ENCODE measurements at places on chromosomes 2 and 18.

DNA sequence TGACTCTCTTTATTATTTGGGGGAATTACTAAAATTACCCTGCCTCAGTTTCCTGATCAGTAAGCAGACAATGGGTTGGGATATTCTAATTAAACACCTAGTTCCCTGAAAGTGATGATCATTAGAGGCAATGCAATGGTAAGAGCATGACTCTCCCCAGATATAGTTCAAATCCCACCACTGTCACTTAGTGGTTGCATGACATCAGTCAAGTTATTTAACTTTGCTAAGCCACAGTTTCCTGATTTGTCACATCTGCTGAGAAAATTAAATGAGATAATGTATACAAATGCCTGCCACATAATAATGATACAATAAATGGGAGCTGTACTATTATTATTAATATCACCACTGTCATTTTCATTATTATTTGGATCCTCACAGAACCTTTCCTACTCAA, 29.9 kb downstream of the ZEB2 start:
- DNase-seq: no peak

- no peak for DNase-seq
These were observed 239.7 kb downstream of the GPD2 start for GRCh38 chr2:156675896-156676295.

- DNase-seq: no peak
These were observed 478.4 kb upstream of the HS6ST1 start for GRCh38 chr2:128797092-128797491.

GRCh38 chr2:161434118-161434517, 18.0 kb downstream of the TBR1 start:
- no peak for DNase-seq

GRCh38 chr18:61597316-61597715, 264.1 kb downstream of the CDH20 start:
- no peak for DNase-seq

GRCh38 chr2:38592951-38593350, 9.8 kb downstream of the HNRNPLL start:
- no peak for DNase-seq

- DNase-seq: no peak
These were observed 123.1 kb downstream of the RTTN start for GRCh38 chr18:70082430-70082829.

DNA sequence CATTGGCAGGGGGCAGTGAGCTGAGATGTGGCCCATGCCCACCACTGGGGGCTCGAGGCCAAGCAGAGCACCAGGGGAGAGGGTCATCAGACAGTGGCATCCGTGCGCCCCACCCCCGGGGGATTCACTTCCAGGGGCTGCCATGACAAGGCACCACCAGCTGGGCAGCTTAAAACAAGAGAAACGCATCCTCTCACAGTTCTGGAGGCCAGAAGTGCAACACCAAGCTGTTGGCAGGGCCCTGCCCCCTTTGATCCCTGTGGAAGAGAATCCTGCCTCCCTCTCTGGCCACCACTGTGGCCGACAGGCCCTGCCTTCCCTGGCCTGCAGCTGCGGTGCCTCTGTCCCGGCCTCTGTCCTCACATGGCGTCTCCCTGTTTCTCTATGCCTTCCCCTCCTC, 187.7 kb upstream of the ID2 start:
- no peak for DNase-seq

DNA sequence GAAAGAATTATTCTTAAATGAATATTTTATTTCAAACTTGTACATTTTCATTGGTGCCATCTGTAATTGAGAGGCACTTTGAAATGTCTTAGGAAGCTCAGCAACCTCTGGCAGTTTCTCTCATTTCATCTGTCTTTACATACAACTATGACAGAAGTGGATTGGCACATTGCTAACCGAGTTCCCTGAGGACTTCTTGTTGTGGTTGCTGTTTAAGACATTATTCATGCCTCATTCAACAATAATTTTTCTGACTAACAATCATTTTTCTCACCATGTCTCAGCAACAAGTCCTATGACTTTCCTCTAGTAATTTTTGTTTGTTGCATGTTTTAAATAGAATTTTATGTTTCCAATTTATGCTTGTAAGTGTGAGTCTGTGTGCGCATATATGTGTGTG, 284.0 kb upstream of the CWC22 start:
- DNase-seq: no peak

DNA sequence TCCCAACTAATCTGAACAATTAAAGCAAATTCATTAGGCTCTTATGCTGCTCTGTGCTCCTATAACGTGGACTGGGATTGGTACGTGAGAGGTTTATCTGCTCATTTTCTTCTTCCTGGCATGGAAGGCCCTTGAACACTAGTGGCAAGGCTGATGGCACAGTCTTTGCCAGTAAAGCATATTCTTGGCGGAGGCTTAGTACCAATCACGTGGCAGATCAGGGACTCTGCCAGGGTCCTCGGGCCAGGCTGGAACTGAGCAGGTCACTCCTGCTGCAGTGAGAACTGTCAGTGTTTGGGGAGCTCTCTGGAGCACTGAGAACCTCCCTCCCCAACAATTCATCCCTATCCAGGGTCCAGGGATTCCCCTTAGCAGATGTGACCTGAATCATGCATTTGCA, 3.7 kb upstream of the ALPK2 start:
- DNase-seq: no peak

DNA sequence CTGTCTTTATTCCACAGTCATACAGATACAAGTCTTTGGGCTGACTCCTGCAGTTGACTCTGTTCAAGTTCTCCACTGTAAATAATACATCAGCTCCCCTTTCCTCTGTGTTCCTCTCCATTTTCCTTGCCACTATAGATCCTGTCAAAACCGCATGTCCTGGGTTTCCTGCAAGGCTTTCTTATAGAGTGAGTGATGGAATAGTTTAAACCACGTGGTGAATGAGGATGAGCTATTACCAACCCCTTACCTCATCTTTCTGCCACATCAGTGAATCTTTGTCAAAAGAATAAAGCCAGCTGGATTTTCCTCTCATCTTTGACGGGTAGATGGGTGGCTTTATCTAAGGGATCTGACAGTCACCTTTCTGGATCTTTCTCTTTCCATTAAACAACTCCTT, 3.9 kb upstream of the GALNT14 start:
- no peak for DNase-seq

DNA sequence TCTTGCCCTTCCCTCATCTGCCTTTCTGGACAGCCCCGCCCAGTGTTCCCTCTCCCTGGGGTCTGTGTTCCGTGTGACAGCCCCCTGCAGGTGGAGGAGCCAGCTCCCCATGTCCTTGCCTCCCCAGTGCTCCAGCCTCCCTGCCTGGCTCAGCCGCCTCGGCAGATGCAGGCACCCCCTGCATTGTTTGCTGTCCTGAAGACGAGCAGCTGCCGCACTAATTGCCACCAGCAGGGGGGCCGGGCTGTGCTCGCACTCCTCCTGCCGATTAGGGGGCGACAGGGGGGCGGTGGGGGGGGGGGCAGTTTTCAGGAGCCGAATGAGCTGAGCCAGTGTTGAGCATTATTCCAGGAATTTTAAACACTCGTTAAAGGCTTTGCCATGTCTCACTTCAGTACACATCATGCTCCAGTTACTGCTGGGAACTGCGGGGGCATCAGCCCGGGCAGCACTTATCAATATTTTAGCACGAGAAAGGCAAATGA, 23.3 kb downstream of the SIX3 start:
- DNase-seq: no peak

- DNase-seq: no peak
These were observed 74.0 kb upstream of the MSH6 start for GRCh38 chr2:47708801-47709499.

DNA sequence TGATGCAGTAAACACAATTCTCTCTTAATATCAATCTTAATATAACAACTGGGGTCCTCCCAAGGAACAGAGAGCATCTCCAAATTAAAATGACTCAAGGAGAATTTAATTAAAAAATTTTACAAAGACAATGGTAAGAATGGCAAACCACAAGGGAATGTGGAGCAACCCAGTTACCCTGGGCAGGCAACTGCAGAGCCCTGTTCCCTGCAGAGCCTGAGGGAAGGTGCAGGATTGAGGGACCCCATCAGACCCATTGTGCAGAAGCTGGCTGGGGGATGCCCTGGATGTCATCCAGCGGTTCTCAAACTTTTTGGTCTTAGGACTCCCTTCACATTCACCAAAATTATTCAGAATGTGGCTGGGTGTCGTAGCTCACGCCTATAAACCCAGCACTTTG, 262.8 kb downstream of the FBXO15 start:
- no peak for DNase-seq

GRCh38 chr2:186569897-186570296, 20.0 kb upstream of the ITGAV start:
- no peak for DNase-seq

DNA sequence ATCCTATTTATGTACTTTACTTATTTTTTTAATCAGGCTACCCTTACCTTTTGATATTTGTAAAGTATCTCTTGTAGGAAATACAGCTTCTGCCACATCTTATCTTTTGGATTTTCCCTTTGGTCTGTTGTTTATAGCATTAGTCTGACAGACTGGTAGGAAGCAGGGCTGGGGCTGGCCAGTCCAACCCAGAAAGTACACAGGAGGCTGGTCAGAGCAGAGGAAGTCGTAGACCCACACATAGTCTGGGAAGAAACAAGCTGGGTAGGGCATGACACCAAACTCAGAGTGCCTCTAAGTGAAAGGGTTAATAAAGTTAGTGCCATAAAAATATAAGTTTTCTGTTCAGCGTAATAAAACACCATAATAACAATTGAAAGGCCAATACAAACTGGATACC, 51.7 kb downstream of the BOLA3 start:
- DNase-seq: no peak

DNA sequence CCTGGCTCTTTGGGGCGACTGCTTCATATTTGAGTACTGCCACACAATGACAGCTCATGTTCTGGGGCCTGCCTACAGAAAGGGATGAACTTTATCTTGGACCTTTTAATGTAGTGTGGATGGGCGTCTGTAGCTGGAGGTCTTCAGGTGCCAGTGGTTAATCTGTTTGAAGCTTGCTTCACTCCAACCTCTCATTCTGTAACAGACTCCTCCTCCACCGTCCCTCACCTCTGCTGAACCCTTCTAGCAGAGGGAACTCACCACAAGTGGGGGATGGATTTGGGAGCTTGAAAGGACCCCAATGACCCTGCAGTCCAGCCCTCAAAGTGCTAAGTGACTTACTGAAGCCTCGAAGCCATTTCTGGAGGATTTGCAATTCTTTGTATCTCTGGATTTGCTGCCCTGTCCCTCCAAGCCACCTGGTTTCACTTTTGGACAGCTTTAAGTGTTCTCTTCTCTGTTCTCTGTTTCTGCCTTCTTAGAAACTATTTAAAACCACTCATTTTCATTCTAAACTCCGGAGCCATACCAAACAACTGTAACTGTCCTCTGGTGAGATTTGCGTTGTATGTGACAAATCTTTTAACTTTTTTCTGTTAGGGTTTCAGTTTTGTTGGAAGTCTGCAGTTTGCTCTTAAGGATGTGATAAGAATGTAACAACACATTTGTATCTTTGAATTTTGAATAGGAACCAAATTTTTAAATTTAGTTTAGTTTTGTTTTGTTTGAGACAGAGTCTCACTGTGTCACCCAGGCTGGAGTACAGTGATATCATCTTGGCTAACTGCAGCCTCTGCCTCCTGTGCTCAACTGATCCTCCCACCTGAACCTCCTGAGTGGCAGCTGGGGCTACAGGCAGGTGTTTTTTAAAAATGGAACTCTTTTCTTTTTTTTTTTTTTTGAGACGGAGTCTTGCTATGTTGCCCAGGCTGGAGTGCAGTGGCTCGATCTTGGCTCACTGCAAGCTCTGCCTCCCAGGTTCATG, 37.0 kb upstream of the CASP8 start:
- DNase-seq: no peak

GRCh38 chr2:223008162-223008561, 43.8 kb upstream of the KCNE4 start:
- no peak for DNase-seq

- no peak for DNase-seq
These were observed 7.6 kb upstream of the ACOXL start for GRCh38 chr2:110724820-110725219.

DNA sequence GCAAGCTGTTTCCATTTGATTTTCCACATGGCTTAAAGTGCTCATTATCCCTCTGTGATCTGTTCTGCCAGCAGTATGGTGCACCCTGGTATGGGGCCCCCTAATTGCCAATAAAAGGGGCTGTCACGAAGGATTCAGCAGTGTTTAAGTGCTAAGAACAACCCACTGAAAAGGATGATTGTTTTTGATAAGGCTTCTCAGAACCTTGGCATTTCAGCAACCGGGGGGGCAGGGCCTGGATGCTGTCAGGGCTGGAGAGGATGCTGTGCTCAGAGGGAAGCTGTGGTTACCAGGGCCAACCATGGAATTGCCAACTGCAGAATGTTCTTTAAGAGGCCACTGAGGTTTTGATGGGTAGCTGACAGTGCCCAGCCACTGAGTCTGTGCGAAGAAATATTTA, 117.8 kb downstream of the CTIF start:
- DNase-seq: no peak

DNA sequence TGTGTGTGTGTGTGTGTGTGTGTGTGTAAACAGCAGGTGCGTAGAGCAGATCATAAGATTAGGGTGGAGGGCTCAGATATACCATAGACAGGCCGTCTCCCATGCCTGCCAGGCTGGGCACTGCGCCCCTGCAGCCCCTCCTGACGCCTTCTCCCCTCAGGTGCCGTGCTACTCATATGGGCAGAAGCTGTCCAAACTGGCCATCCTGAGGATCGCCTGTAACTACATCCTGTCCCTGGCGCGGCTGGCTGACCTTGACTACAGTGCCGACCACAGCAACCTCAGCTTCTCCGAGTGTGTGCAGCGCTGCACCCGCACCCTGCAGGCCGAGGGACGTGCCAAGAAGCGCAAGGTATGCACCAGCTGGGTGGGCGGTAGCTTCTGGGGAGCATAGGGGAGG, 10.0 kb downstream of the ATOH8 start:
- DNase-seq: no peak

DNA sequence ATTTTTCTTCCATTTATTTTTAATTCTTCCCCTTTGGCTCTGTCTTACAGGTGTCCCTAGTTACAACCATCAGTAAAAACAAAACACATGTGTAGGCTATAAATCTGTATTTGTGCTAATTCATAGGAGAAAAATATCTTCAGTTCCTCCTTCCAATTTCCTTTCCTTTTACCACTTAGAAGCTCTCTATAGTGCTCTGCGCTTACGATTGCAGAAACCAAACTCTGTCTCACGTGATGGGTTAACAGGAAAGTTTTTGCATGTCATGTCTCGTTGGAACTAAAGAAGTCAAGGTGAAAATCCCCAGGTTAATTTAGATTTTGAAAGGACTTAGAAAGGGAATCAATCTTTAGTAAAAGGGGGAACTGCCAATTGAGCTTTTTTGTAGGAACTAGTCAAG, 1390.5 kb upstream of the ZEB2 start:
- no peak for DNase-seq

DNA sequence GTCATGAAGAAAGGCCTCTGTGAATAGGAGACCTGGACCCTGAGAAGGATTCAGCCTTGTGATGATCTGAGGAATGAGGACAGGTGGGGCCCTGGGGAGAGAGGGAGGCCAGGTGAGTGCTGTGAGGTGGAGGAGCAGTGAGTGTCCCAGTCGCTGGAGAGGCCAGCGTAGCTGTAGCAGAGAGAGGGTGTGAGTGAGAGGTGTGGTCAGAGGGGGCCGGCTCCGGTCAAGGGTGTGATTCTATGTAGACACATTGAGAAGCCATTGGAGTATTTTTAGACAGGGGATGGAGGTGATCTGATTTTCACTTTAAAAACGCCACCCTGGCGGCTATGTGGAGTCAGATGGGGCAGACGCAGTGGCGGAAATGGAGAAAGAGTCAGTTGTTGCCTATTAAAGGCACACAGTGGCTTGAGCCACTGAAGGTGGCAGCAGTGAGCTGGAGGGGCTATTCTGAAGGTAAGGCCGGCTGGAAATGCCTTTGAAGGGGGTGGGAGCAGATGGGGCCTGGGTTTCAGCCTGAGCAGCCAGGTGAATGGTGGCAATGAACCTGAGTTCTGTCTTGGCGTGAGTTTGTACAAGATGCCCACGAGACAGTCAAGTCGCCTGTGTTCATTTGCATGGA, 55.6 kb downstream of the GREB1 start:
- no peak for DNase-seq

All from activated gamma-delta T cell treated with anti-CD3 and anti-CD28 coated beads, Interleukin-2, amount 50 U/mL, for 16 hours (primary cell).